ENCODE measurements at places on chromosomes 4 and X.

DNA sequence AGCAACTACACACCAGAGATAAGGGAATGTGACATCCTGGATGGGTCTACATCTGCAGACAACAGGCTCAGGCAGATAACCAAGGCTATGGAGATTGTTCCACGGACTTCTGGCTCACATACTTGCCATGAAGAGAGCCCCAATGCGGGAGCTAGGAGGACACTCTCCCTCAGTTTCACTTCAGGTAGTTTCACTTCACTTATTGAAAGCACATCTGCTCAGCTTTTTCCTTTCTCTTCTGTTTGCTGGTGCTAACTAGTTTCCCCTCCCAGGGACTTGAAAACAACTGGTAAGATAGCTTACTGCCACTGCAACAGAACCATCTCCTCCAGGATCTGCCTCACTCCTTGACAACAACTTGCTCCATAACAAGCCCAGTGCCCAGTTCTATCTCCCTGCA, 1.4 kb upstream of the CT47C1 start:
- no peak for DNase-seq

DNA sequence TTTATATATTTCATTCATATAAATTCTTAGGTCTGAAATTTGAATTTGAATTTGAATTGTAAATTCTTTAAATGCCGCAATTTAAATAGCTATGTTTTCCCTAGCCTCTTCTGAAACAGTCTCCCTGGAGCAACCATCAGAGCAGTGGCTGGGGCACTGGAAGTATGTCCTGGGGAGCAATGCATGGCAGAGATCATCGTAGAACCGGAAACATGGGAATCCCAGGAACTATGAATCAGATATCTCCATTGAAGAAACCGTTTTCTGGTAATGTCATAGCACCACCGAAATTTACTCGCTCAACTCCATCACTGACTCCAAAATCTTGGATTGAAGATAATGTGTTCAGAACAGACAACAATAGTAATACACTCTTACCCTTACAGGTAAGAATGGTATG, 4.9 kb downstream of the CPEB2 start:
- DNase-seq: no peak

DNA sequence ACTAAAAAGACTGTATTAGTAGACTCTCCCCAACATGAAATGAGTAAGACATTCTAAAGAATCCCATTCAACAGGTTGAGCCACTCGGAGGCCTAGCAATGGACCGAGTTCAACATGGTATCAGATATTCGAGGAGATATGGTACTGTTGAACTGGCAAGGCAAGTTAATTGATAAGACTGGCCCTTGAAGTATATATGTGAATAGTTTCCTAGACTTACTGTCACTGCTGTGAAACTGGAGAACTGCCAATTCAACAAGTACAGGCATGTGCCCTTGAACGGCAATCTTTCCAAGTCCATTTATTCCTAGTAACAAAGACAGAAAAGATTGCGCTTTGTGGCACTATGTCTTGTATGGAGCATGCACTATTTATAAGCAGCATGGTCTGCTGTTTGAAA, 24.4 kb downstream of the FAT1 start:
- DNase-seq: no peak

GRCh38 chr4:8467016-8467415, 26.4 kb downstream of the TRMT44 start:
- no peak for DNase-seq

- no peak for DNase-seq
Observed at GRCh38 chr4:78803983-78804382, 27.8 kb downstream of the BMP2K start.

- no peak for DNase-seq
Observed at GRCh38 chr4:182400790-182401189, 157.6 kb downstream of the TENM3 start.

- DNase-seq: no peak
Observed at GRCh38 chrX:1392376-1393068, 609 bp upstream of the SLC25A6 start.

DNA sequence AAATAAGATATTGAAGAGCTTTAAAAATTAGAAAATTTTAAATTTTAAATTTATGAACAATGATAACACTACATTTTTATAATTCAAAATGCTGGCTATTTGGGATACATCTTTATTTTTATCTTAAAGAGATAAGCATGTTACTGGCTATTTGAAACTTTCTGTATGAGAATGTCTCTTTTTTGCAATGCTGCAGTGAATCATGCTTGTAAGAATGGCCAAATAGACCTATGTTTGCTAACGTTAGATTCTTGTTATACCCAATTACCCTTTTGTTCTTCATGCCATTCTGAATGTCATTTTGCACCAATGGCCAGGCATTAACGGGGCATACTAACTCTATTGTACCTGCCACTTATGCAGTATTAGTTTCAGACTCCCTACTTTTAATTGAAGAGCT, 49.5 kb downstream of the SLIT2 start:
- DNase-seq: no peak

GRCh38 chr4:109978704-109979454, 66.2 kb downstream of the EGF start:
- peak; percentile 23 for DNase-seq

GRCh38 chrX:46791927-46792809, 33.2 kb upstream of the SLC9A7 start:
- DNase-seq: peak; percentile 56

- DNase-seq: no peak
Observed at GRCh38 chr4:21002976-21003375, 302.7 kb downstream of the PACRGL start.

- no peak for DNase-seq
Observed at GRCh38 chr4:115720611-115721010, 607.2 kb upstream of the NDST4 start.

All from glomerular endothelial cell (primary cell).